HS-5 (cell line): ENCODE measurements at places on chromosomes 12 and 14.

- peak; percentile 64 for DNase-seq
These were observed 4.3 kb upstream of the RAD52 start for GRCh38 chr12:953776-954175.

DNA sequence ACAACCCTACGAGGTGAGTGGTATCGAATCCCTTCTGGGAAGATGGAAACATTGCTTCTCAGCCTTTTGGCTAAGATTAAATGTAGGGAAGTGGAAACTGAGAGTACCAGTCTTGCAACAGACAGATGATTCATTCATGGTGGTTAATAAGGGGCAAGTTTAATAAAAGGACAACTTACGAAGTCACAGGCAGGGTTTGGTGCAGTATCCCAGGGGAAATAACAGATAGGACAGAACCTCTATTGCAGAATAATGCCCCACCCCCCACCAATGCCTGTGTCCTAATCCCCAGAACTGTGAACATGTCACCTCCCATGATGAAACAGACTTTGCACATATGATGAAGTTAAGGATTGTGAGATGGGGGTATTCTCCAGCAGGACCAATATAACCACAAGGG lies 212.5 kb downstream of the TBX5 start:
- no peak for DNase-seq

DNA sequence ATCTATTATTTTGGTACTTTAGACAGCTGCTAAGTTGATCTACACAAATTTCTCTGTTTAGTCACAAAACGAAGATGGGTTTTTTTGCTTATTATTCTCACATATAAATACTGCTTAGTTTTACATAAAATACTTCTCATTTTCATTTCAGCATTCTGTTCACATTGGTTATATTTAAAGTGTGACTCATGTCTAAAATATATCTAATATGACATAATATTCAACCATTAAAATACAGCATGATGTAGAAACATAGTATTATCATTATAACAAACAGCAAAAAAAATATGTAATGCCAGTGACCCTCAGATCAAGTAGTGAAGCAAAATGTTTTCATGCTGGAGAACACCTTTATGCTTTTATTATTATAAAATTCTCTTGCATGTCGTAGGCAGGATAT lies 63.7 kb downstream of the SH2B3 start:
- no peak for DNase-seq

- no peak for DNase-seq
These were observed 161.7 kb upstream of the PARP11 start for GRCh38 chr12:4034921-4035320.

DNA sequence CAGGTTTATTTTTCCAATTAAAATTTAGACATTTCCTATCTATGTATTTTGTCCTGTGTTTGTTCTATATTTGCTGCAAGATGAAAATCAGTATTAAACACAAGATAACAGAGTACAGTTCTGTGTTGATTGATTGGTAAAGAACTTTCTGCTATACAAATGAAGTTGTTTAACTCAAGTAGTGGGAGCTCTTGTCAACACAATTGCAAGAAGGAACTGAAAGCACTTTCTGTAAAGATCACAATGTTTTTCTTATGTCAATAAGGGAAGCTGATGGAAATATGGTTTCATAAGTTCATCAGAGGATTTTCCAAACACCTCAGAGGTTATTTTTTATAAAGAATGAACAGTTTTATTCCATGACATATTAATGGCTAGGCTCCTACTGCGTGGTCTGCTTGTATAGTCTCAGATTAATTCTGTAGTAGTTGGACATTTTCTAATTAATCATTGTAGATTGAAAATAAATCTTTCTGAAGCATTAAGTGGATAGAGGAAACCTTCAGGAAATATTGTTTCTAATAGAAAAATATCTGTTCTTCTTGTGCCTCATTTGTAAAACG lies 379.5 kb downstream of the LRFN5 start:
- no peak for DNase-seq

GRCh38 chr12:117985182-117985581 lies 16.4 kb upstream of the KSR2 start:
- DNase-seq: no peak

DNA sequence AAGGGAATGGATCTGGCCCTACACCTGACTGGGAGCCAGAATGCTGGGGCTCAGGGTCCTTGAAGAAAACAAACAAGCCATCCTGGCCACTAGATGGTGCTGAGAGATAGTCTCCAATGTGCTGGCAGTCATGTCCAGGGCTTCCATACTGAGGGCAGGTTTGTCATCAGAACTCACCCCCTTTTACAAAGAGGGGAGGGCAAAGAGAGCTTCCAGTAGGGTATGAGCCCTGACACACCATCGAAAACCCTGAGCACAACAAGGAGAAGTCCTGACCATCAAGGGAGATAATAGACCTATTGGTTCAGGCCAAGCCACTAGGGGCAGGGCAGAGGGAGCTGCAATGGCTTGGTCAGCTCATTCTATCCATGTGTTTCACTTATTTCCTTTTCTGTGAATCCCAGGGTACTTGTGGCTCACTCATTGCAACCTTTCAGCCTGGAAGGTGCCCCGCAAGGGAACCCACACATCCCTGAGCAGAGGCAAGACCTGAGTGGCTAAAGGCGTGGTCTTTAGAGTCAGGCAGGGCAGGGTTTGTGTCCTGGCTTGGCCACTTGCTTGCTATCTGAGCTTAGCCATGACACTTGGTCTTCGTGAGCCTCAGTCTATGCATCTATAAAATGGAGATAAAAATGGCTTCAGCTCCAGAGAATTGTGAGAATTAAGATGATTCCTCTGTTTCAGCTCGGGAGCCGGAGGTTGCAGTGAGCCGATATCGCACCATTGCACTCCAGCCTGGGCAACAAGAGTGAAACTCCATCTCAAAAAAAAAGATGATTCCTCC lies 6.2 kb upstream of the PLEKHH1 start:
- peak; percentile 14 for DNase-seq

GRCh38 chr12:124917135-124917840 lies 2.8 kb upstream of the UBC start:
- peak; percentile 99 for DNase-seq

DNA sequence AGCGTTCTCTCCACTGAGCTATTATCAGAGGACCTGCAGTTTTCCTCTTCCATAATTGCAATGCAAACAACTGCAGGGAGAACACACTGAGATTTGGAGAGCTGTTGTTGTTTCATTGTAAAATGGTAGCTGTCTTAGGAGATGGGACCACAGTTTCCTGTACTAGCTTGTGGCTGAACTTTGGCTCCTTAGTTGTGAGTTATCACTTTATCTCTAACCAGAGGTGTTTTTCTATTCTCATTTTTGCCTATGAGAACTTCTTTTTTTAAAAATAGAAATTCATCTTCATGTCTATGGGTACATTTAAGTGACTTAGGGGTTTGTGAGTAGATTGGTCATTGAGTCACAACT lies 216.5 kb downstream of the SLC38A4 start:
- DNase-seq: no peak

- DNase-seq: no peak
These were observed 31.5 kb downstream of the SVOP start for GRCh38 chr12:108989376-108989775.

DNA sequence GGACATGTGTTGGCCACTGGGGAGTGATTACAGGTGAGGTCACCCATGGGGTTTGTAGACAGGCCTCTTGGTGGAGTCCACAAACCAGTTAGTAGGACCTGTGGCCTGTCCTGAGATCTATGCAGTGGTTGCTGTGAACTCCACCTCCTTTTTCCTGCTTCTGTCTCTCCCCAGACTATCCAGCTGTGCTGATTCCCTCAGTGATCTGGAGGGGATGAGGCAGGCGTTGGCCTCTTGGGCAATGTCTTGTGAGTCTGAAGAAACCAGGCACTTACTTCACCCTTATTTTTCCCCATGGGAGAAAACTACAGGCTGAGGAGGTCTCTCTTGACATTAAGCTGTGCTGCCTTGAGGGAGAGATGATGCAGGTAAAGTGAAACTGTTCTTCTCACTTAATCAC lies 257.2 kb upstream of the PRICKLE1 start:
- no peak for DNase-seq

- DNase-seq: no peak
These were observed 345.8 kb downstream of the RPS29 start for GRCh38 chr14:49240383-49240782.

DNA sequence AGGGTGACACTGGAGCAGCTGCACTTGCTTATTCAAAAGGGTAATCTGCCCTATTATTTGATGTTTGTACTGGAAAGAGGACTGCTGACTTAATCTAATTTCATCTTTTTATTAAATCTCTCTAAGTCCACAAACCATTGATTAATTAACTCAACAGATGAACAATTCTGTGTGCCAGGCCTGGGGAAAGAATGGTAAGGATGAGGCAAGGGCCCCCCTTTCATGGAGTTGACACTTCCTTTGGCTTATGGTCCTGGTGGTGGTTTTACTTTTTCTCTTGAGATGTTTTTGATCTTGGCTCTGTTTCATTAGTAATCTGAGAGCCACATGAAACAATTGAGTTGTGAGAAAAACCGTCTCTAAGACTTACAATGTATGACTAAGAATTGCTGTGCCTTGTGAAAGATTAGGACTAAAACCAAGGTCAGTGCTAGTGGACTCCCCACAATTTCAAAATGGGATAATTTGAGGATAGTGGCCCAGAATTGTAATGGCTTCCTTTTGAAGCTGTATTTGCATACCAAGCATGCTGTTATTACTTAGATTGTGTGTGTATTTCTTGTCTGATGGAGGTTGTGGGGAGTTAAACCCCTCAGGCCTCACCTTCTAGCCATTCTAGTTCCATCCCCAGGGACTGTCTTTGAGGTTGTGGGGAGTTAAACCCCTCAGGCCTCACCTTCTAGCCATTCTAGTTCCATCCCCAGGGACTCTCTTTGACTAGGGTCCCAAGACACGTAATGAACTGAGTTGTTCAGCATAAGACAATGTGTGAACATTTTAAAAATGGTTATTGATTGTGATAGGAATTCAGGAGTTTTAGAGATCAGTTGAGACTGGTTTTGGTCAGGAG lies 52.5 kb upstream of the EVL start:
- DNase-seq: no peak

DNA sequence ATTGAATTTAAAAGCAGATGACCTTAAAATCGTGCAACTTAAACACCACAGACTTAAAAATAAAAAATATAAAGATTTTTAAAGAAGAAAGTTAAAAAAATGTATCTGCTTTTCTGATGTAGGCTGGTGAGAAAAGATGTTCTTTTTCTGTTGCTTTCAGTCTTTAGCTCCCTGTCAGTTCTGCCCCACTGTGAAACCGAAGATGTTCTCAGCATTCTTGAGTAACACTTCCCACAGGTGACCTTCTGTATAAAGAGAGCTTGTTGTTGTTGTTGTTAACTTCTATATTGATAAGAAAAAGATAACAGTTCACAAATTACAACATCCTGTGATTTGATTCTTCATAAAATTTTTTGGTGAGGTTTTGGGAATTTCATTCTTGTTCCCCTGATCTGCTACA lies 377.9 kb upstream of the RGS6 start:
- DNase-seq: no peak

DNA sequence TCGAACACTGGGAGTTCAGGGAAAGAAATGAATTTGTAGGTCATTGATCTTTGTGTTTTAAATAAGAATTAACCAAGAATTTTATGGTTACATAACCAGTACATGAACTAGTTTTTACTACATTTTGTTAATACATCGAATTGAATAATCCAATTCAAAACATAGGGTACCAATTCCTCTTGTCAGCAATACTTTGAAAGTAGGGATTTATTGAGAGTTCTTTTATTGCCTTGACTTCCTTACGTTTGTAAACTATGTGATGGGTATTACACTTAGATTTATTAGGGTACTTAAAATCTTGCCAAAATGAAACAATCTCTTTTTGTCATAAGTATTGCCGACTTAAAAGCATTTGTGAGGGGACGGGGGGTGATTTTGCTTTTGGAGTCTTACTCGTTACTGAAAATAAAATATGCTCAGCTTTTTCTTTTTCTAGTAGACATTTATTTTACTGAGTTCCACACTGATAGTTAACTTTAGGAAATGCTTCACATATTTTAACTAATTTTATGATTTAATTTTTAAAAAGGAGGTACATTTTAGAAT lies 22.4 kb downstream of the SOCS2 start:
- DNase-seq: no peak

- DNase-seq: no peak
These were observed 1.2 kb downstream of the SLCO1C1 start for GRCh38 chr12:20696181-20696905.

GRCh38 chr12:14422516-14423230 lies 57.2 kb downstream of the ATF7IP start:
- no peak for DNase-seq

DNA sequence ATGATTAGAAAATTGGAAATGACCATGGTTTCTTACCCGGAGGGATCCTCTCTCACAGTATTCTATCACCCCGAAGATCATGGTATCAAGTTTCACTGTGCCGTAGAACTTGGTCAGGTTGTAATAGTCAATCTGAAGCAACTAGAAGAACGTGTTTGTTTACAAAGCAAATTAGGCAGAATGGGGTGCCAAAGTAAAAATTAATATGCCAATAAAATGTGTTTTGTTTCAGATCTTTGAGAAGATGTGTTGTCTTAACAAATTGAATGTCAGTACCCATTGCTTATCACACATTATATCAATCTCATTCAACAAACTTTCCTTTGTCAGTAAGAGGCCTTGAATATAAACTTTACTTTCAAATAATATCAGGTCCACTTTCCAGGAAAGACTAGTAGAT lies 45.0 kb downstream of the GUCY2C start:
- DNase-seq: no peak

DNA sequence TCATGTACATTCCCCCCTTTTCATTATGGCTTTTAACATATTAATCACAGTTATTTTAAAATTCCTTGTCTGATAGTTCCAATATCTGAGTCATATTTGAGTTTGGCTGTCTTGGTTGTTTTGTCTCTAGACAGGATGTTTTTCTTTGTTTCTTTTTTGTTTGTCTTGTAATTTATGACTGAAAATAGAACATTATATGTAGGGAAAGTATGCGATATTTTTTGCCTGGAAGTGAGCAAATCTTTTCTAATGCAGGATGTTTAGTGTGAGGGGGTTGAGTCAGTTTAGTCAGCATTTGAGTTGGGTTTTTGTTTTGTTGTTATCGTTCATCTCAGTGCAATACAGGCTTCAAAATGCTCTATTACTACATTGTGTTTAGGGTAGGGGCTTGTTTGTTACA lies 239.7 kb downstream of the SNAPC1 start:
- no peak for DNase-seq

DNA sequence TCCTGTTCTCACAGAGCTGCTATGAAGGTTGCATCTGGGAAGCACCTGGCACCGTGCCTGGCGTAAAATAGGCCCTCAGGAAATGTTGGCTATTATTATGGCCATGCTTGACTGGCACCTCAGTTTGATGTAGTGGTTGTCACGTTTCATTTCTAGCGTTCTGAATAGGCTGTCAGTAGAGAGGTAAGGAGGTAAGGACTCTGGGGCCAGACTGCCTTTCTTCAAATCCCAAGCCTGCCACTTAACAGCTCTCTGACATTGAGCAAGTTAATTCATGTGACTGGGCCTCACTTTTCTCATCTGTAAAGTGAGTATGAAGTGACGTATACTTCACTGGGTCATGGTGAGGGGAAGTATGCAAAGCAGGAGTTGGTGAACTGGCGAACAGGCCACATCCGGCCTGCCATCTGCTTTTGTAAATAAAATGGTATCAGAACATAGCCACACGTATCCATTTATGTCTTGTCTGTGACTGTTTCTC lies 196.2 kb downstream of the CACNA1C start:
- DNase-seq: no peak

GRCh38 chr14:37145395-37145794 lies 27.0 kb downstream of the SLC25A21 start:
- DNase-seq: no peak

- DNase-seq: no peak
These were observed 59.6 kb downstream of the NELL2 start for GRCh38 chr12:44816446-44817017.

GRCh38 chr12:2177003-2177402 lies 124.2 kb downstream of the CACNA1C start:
- no peak for DNase-seq
